ENCODE measurements at places on chromosomes 5 and 9.

GRCh38 chr9:135887021-135887507 is 20.3 kb downstream of the CAMSAP1 start:
- no peak for DNase-seq

DNA sequence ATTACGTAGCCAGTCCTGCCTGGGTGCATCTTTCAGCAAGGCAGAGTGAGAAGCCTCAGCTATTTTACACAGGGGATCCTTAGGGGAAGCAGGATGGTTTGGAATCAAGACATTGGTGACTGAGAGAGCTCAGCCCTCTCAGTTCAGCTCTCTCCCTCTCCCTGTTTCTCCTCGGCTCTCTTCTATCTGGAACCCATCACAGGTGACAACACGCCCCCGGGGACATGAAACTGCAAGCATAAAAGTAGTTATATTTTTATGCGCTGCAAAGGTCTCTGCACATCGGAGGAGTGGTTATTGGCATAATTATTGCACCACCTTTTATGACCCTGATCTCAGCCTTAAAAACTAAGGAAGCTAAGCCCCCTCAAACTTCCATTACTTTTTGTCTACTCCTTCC is 14.2 kb downstream of the TMOD1 start:
- no peak for DNase-seq

DNA sequence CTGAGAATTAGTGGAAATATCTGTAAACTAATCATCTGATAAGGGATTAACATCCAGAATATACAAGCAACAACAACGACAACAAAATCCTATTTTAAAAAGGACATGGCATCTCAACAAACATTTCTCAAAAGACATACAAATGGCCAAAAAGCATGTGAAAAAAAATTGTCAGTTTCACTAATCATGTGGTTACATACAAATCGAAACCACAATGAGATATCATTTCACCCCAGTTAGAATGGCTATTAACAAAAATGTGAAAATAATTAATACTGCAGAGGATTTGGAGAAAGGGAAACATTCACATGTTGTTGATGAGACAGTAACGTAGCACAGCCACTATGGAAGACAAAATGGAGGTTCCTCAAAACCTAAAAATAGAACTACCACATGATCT is 69.5 kb downstream of the ERP44 start:
- no peak for DNase-seq

- DNase-seq: no peak
Observed at GRCh38 chr5:129399069-129399468, 61.0 kb upstream of the ADAMTS19 start.

DNA sequence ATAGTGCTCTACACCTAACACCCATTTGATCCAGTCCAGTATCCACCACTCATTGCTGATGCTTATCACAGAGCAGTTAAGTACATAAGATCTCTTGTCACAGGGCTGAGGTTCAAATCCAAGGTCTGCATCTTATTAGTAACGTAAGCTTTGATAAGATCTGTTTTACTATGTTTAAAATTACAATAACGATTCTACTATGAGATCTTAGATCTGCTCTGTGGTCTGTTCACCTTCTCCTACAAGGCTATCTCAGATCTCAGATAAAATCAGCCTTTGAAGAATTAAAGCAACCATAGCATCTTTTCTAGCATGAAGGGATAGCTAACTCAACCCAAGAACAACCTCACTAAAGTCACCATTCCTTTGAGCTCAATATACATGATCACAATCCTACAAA is 431.0 kb upstream of the RORB start:
- DNase-seq: no peak

GRCh38 chr9:27792971-27793689 is 219.8 kb upstream of the C9orf72 start:
- DNase-seq: no peak

- no peak for DNase-seq
Observed at GRCh38 chr9:20593105-20593504, 29.2 kb downstream of the MLLT3 start.

DNA sequence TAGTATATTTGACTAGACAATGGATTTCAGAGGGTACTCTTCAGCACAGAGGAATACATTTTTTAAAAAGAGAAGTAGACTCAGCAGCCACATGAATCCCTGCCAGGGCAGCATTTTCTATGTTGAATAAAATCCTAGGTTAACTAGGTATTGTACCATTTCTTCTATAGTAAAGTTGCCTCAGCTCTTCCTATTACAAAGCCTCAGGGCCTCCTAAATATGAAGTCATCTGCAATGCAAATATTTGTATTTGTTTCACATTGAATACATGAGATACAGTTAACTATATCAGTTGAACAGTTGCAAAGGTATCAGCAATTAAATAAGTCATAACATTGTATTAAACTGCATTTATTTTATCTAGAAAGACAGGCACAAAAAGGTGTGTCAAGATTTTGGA is 59.5 kb downstream of the NUDT12 start:
- no peak for DNase-seq

DNA sequence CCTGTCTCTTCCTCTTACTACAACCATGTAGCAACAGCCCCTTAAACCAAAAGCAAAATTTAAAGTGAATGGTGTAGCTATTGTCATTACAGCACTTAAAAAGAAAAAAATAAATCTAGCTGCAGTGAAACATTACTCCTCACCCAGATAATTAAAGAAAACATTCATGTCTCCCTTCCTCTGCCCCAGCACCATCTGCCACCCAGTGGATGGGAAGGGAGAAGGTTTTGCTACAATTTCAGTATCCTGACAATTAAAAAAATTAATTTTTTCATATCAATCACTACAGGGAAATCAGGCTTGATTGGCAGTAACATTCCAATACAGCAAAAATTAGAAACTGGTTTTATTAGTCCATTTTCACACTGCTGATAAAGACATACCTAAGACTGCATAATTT is 147.4 kb upstream of the PUM3 start:
- DNase-seq: no peak

- DNase-seq: no peak
Observed at GRCh38 chr5:135147294-135148090, 113.5 kb upstream of the PITX1 start.

DNA sequence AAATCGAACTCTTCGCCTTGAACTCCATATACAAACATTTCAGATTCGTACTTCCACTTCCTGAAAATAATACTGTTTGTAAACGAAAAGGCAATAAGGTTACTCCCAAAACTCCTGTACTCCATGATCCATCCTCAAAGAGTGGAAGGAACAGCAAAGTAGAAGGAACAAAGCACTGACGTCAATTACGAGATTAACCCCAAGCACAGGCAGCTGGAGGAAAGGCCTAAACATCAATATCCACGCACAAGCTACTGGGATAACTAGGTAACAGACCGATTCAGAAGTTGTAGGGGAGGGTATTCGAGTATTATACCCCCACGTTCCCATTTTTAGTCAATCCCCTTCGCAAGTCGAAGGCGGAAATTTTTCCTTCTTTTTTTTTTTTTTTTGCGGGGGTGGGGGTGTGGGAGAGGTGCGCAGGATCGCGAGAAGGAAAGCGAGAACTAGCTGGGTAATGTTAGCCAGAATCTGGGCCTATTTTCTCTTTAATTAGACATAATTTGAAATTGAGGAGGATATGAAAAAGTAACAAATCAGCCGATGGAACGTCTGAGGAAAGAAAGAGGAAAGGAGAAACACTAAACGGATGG is 909 bp downstream of the AFF4 start:
- no peak for DNase-seq

DNA sequence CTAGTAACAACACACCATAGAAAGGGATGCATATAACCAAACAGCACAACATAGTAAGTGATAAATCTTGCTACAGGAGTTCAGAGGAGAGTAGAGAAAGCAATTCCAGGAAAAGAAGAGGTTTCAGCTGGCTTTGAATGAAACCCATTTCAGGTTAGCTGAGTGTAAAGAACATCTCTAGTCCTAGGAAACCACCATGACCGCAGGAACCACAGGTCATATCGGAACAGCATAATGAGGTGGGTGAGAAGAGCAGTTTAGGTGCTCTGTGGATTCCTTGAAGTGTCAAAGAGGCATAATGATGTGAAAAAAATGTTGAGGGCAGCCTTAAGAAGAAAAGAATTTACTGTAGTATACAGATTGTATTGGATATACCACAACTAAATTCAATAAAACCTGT is 507.5 kb downstream of the MTRR start:
- DNase-seq: no peak

GRCh38 chr5:149687486-149688168 is 42.5 kb upstream of the PPARGC1B start:
- DNase-seq: no peak

DNA sequence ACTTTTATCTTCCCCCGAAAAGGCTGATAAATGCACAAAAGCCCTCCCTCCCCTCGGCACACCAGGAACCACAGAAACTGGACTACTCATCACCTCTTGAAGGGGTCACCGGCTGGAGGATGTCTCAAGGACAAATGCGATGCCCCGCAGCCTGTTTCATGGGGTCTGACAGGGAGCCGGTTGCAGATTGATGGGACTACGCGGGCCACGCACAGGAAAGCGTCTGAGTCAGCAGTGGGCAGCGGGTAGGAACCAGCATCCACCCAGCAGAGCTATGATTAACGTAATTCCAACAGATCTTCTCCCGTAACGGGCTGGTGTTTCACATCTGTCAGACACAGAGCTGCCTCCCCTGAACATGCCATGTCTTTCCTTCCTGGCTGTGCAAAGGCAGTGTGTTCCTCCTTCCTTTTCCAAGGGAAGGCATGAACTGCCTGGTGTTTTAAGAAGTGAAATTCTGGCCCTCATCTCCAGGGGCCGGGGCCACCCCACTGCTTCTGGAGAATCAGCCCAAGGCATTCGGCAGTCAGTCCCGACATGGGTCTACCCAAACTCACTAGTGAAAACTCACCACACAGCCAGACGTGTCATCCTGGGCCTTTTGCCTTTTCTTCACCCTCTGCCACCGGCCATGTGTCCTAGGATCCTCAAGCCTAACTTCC is 144.4 kb upstream of the PHYKPL start:
- DNase-seq: no peak

DNA sequence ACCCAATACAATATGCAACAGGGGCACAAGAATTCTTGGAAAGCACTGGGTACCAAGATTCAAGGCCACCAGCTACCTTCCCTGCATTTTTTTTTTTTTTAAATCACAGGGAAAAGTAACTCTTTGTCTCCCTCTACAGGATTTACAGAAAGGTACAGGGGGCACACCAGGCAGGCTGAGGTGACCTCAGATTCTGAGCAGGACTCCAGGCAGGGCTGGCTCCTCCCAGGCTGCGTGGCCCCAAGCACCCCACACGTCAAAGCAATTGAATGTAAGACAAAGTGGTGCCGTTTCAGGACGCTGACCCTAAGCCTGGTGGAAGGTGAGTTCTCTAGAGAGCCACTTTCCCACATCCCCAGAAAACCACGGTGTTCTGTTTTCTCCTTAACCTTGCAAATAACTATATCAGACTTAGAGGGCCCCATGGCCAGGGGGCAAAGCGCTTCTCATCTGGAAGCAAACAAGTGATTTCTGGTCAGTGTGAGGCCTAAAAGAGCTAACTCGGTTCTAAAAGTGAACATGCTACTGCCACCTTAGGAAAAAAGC is 222.6 kb downstream of the ROR2 start:
- no peak for DNase-seq

DNA sequence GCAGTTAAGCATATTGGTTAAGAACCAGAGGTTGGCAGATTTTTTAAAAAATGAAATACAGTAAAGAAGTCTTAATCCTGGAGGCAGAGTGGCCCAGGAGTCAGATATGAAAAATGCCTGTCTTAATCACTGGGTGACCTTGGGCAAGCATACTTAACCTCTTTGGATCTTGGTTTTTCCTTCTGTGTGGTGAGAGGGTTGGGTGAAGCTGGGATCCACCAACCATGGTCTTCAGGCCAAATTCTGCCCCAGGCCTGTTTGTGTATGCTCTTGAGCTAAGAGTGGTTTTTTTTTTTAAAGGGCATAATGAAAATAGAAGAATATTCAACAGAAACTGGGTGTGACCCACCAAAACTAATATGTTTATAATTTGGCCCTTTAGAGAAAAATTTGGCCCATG is 20.0 kb upstream of the TEX48 start:
- no peak for DNase-seq

GRCh38 chr5:114949756-114950155 is 220.0 kb downstream of the TRIM36 start:
- DNase-seq: no peak

GRCh38 chr5:150647275-150648251 is 7.1 kb downstream of the SYNPO start:
- DNase-seq: no peak

DNA sequence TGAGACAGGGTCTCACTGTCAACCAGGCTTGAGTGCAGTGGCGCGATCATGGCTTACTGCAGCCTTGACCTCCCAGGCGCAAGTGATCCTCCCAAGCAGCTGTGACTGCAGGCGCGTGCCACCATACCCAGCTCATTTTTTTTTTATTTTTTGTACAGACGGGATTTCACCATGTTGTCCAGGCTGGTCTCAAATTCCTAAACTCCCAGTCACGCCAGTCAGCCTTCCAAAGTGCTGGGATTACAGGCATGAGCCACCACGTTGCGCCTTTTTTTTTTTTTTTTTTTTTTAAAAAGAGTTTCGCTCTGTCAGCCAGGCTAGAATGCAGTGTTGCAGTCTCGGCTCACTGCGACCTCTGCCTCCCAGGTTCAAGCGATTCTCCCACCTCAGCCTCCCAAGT is 27.1 kb upstream of the SRP19 start:
- DNase-seq: no peak

- no peak for DNase-seq
Observed at GRCh38 chr5:138985683-138986082, 110.5 kb upstream of the LRRTM2 start.

GRCh38 chr9:69168709-69169217 is 5.3 kb upstream of the TJP2 start:
- no peak for DNase-seq

DNA sequence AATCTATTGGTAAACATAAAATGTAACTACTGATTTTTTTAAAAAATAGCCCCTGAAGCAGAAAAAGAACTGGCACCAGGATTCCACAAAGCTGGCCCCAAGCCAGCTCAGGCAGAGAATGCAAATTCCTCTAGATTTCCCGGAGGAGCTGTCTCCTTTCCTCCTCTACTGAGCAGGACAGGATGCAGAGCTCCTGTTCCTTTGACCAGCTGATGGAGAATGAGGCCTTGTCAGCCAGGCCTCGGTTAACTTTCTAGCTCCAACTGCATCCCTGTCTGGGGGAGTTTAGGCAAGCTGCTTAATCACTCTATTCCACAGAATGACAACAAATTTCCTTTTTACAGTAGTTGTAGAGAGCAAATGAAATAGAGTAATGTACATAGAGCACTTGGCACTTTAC is 155.5 kb downstream of the GNAQ start:
- DNase-seq: no peak

GRCh38 chr5:6705088-6705487 is 8.1 kb upstream of the TENT4A start:
- DNase-seq: no peak

All from stimulated activated CD8-positive, alpha-beta memory T cell treated with anti-CD3 and anti-CD28 coated beads, Interleukin-4, amount 100 ng/mL, for 4 hours (primary cell).